ENCODE measurements at places on chromosomes 6 and 20. TPM values are rescaled to one million over a fixed set of nuclear protein-coding genes. Genes with fewer than 3 reads are reported as not detected.

EPPIN gene
- not detected for polyA plus RNA-seq

OPRL1 gene
- 0.81 TPM for polyA plus RNA-seq

DDRGK1 gene
- polyA plus RNA-seq: 77.0 TPM

CCN6 gene
- polyA plus RNA-seq: 0.43 TPM

SLC17A9 gene
- polyA plus RNA-seq: 8.1 TPM

ARFGEF3 gene
- polyA plus RNA-seq: 7.3 TPM

PSORS1C2 gene
- 0.04 TPM for polyA plus RNA-seq

ENPP1 gene
- polyA plus RNA-seq: 9.5 TPM

CLIC5 gene
- polyA plus RNA-seq: 111 TPM

CST1 gene
- not detected for polyA plus RNA-seq

All from large intestine (tissue), 12 donors.